ENCODE measurements at places on chromosomes 4 and X. TPM values are rescaled to one million over a fixed set of nuclear protein-coding genes. Genes with fewer than 3 reads are reported as not detected.

- peak within 1 kb of the TSS; percentile 89 for H3K4me3 ChIP-seq
- peaks cover 22% of the 10 kb centered on the region for H3K4me1 ChIP-seq
- H3K27me3 ChIP-seq = no peaks in the 10 kb centered on the region
- DNase-seq = peak; percentile 43
- H3K36me3 ChIP-seq = no peaks in the 10 kb centered on the region
These were observed at the start of gene DOCK11 for GRCh38 chrX:118495061-118495921. TSS of gene DOCK11 (plus strand) at chrX:118495815. CDS start at chrX:118495972, 157 bp downstream.

DNA sequence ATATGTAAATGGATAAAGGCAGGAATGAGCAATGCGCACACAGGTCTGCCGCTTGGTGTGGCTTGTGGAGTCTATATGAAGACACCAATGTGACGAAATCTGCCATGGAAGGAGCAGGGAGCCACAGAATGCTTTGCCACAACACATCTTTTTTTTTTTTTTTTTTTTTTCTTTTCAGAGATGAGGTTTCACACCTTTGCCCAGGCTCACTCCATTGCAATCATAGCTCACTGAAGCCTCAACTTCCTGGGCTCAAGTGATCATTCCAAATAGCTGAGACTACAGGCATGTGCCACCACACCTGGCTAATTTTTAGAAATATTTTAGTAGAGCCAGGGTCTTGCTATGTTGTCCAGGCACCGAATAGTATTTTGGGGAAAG, 17.4 kb upstream of the SLC34A2 start:
- H3K4me1 ChIP-seq = peaks cover 4% of the 10 kb centered on the region
- H3K27me3 ChIP-seq = no peaks in the 10 kb centered on the region
- no peak overlapping the region for H3K27ac ChIP-seq
- H3K36me3 ChIP-seq = no peaks in the 10 kb centered on the region
- H3K4me3 ChIP-seq = no peak overlapping the region

GRCh38 chr4:40423735-40424134, 88.6 kb downstream of the CHRNA9 start:
- DNase-seq = no peak
- peak overlapping the region; percentile 56 for H3K27ac ChIP-seq
- H3K27me3 ChIP-seq = no peaks in the 10 kb centered on the region
- H3K4me1 ChIP-seq = no peaks in the 10 kb centered on the region

DNA sequence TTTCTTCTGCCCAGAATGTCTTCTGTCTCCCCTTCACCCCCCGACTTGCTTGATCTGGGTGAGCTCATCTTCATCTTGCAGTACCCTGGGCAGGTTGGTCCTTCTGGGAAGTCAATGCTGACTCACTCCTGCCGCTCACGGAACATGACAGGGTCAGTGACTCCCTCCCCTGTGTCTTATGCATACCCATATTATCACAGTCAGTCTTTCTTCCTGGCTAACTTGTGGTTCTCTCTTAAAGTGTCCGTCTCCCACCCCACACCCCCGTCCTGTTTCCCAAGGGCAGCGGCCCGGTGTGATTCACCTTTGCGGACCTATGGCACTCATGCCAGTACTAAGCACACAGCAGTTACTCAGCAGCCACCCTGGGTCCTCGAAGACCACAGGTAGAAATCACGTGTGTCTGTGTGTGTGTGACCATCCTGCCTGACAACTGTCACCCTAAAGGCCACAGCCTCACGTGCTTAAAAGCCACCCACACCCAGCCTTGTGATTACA, 17.7 kb downstream of the IQSEC2 start:
- H3K36me3 ChIP-seq = peaks cover 6% of the 10 kb centered on the region
- no peak overlapping the region for H3K4me3 ChIP-seq
- H3K27ac ChIP-seq = no peak overlapping the region
- H3K4me1 ChIP-seq = no peaks in the 10 kb centered on the region

- H3K4me3 ChIP-seq = no peak overlapping the region
- DNase-seq = no peak
- peaks cover 9% of the 10 kb centered on the region for H3K36me3 ChIP-seq
- H3K27me3 ChIP-seq = no peaks in the 10 kb centered on the region
These were observed 27.1 kb downstream of the RAPGEF2 start for GRCh38 chr4:159129814-159130550.

COL4A5 gene
- total RNA-seq = 389 TPM

Measured in mesothelial cell of epicardium (in vitro differentiated cells).